Effector memory CD8-positive, alpha-beta T cell (primary cell): ENCODE measurements at places on chromosomes 1 and 21.

DNA sequence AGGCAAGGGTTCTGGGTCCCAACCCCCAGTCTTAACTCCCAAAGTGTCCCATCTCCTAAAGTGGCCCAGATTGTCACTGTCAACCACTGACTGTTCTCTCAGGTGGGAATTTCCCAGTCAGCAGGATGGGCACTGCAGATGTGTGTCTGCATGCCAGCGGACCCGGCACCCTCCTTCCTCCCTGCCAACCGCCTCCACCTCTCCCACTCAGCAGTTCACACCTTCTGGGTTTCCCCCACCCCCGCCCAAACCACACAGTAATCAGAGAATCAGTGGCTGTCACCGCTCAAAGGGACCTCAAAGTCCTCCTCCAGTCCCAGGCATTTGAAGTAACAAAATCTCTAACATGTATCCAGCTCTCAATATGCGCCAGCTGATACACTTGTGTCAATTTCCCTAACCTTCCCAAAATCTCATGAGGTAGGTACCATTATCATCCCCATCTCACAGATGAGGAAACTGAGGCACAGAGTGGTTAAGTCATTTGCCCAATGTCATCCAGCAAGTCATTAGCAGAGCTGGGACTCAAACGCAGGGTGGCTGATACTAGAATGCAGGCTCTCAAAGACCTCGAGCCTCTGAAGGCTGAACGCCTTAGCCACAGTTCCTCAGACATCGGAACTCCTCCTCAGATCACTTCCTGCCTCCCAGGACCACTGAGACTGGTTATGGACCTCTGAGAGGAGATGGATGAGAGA is 4.8 kb downstream of the RUNX3 start:
- peak; percentile 81 for DNase-seq

- no peak for DNase-seq
Measured at GRCh38 chr1:230308039-230308438, 118.1 kb downstream of the PGBD5 start.

DNA sequence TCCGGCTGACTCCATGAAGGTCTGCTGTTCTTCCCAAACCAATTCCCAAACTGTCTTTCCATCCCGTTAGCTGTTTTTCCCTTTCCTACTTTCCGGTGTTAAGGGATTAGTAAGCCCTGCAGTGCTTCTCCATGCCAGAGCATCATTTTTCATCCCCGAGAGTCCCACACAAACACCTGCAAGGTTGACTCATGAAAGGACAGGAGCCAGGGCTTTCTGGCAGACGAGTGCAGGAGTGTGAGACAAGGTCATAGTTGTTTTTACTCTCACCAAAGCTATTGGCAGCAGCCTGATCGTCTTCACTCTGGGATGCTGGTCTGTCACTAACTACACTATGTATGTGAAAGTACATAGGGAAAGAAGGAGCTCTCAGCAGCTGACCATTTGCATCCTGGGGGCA is 10.2 kb upstream of the BECN2 start:
- DNase-seq, result no peak

DNA sequence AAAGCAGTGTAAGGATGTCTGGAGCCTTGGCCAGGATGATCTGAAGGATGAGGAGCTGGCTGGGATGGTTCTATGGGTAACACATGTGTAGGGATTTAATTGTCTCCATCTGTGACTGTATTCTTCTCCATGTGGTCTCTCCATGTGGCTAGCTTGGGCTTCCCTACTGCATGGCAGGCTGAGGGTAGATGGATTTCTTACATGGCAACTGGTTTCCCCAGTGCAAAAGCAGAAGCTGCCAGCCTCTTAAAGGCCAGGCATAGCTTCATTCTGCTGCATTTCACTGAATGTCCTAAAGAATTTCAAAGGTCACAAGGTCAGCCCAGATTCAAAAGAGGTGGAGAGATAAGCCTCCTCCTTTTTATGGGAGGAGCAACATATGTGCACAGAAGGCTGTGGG is 61.7 kb downstream of the XCL2 start:
- no peak for DNase-seq

- DNase-seq, result no peak
Measured at GRCh38 chr1:2312160-2312514, 79.2 kb downstream of the MORN1 start.

DNA sequence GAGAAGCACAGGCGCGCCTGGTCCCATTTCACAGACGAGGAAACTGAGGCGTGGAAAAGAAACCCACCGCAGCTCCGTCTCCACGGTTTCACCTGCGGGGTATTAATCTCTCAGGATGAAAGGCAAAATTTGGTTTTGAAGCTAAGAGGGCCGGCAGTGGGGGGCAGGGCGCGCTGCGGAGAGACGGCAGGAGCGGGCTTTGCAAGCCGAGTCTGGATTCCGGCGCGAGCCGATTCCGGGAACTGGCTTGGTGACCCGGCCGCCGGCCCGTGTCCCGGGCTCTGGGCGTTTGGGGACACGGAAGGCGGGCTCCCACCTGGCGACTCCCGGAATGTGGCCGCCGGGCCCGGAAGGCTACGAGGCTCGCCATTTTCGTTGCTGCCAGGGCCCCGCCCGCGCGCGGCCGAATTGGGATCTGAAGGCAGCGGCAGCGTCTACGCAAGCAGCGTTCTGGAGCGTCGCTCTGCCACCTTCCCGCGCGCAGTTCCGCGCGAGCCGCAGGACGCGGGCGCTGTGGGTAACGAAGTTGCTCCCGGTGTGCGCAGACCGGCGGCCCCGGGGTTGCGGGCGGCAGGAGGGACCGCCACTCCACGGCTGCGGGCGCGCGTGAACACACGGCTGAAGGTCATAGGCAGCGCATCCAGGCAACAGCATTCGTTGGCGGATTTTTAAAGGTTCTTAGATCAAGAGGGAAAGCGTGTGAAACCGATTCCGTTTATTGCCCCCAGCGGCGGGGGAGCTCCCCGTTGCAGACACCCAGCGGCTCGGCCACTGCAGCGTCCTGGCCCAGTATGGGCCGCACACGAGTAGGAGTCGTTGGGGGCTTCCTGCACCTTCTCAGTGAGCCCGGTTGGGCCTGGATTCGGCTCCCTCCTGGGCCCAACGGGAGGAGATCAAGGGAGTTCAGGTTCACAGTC is 5.4 kb upstream of the PRDM16 start:
- no peak for DNase-seq

DNA sequence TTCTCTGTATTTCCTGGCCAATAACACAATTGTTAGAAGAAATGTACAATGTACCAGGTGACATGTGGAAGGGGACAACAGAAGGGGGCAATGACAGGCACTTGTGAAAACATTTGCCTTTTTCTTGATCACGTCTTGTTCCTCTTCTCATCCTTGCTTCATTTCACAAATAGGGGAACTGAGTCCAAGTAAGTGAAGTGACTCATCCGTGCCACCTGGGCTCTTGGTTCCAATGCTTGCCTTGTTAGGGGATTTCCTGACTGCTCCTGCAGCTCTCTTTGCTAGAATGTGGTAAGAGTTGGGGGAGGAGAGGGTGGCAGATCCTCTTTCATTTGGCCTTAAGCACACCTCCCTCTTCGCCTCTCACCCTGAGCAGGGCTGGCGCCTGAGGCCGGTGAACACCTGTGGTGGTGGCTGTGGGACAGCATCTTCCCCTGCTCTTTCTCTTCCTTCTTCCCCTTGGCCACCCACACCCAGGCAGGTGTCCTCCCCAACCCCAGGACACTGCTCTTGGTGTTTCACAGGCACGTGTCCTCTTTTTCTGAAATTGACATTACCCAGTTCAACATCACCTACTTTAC is 2.2 kb upstream of the RHEX start:
- peak; percentile 11 for DNase-seq

GRCh38 chr1:108533351-108534083 is 26.4 kb upstream of the EEIG2 start:
- no peak for DNase-seq

DNA sequence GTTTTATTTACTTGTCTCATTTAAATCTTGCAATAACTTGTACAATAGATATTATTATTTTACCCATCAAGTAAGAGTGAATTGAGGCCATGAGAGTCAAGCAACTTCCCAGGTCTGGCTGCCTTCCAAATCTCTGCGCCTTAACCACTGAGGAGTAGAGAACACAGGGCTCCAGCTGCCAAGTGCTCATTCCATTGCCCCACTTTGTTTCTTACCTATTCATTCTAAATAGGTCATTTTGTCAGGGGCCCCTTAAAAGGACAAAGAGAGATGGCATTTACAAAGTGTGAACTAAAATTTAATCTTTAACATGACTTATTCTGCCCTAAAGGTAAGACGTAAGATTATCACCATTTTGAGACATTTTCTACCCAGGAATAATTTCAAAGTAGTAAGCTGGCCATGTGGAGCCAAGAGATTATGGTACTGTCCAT is 3.5 kb downstream of the PPP1R15B start:
- DNase-seq, result peak; percentile 29

DNA sequence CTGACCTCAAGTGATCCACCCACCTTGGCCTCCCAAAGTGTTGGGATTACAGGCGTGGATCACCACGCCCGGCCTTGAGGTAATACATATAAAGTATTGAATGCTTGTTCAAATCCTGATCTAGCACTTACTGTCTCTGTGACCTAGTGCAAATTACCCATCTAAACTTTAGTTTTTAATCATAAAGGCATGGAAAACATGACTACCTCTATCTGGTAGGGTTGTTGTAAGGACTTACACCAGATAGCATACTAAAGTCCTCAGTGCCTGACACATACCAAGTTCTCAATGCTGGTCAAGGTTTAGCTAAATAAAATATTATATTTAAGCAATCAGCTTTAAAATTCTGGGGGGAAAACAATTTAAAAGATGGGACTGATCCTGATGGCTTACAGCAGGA is 38.3 kb downstream of the RAB3GAP2 start:
- no peak for DNase-seq

- DNase-seq, result no peak
Measured at GRCh38 chr1:6667139-6667538, 34.5 kb downstream of the DNAJC11 start.

- DNase-seq, result no peak
Measured at GRCh38 chr1:228304766-228305395, 97.0 kb downstream of the OBSCN start.

GRCh38 chr1:28501925-28502324 is 3.9 kb upstream of the RCC1 start:
- DNase-seq, result no peak

GRCh38 chr1:184838504-184838951 is 83.9 kb upstream of the EDEM3 start:
- DNase-seq, result no peak

DNA sequence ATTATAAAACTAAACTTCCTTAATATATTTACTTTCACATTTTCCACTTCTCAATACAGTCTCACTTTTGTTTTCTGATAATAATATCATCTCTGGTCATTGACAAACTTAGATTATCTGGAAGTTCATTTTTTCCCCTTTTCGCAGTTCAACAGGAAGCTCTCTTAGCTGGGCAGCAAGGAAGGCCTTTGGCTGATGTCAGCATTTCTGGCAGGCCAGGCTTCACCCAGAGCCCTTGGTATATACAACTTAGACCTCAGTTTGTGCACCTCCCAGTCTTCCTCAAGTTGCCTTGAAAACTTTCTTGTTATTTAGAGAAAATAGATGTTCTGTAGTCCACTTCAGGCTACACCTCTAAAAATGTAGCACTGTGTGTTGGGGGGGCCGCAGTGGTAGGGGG is 1103.6 kb downstream of the AMY1C start:
- DNase-seq, result no peak
